Cardiac septum (tissue), 1 donor: ENCODE measurements at places on chromosomes 1 and 21. TPM values are rescaled to one million over a fixed set of nuclear protein-coding genes. Genes with fewer than 3 reads are reported as not detected.

TRIM46 gene
- not detected for total RNA-seq

GRCh38 chr1:221164029-221164428 lies 284.8 kb downstream of the HLX start:
- DNase-seq, result no peak

KMO gene
- total RNA-seq, result 0.13 TPM

- no peak for DNase-seq
Observed at GRCh38 chr1:212957546-212957945, 7.2 kb downstream of the VASH2 start.

- DNase-seq, result no peak
Observed at GRCh38 chr21:15007716-15008296, 57.0 kb downstream of the NRIP1 start.

GRCh38 chr1:203799157-203799556 lies 3.7 kb downstream of the ZBED6 start:
- no peak for DNase-seq

GRCh38 chr1:53145942-53146708 lies 3.7 kb upstream of the SLC1A7 start:
- DNase-seq, result no peak

DNA sequence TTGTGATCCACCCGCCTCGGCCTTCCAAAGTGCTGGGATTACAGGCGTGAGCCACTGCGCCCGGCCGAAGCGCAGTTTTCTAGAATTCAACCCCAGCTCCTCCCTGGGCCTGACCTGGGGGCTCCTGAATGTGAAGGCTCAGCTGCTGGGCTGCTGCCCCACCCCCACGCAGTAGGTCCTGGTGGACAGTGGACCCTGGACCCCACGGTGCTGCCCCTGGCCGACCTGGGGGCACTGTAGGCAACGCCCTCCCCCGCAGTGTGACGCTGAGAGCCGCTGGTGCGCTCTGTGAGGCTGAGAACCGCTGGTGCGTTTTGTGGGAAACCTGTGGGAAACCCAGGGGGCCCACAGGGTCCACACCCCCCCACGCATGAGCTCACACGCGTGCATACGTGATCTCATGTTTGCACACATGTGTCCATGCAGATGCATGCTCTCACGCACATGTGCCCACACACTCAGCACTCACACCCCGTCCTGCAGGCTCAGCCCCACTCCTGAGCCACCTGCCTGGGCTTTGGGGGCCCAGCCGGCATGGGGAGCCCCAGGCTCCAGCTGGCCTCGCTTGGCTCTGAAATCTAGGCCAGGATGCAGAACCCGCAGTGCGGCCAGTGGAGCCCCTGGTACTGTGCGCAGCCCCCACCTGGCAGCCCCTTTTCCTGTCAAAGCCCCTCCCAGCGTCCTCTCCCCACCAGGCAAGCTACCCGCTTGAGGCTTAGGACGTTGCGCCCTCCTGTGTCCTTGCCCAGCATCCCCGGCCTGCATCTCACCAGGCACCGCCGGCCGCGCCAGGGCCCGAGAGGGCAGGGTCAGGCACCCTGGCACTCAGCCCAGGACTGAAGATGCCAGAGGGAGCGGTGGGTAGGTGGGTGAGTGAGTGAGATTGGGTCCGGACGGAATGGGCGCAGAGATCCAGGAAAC lies 67.7 kb downstream of the COL18A1 start:
- DNase-seq, result no peak

DNA sequence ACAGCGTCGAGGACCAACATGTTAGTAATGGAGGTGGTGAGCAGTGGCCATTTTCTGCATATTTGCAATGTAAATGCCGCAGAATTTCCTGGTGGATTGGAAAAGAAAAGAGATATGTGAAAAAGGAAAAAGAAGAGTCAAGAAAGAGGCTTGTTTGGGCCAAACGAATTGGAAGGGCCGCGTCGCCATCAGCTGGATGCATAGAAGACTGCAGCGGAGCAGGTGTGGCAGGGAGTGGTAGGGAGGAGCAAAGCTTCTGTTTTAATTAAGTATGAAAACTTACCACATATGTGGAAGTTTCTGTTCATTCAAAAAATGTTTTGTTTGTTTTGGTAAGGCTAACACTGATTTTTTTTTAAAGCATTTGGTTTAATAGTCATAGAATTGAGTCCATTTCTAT lies 690.7 kb downstream of the NCAM2 start:
- DNase-seq, result no peak

GRCh38 chr1:1582585-1583346 lies 8.1 kb upstream of the SSU72 start:
- no peak for DNase-seq
